ENCODE measurements at places on chromosomes 13 and 19.

- no peak for DNase-seq
Observed at GRCh38 chr19:32647361-32647760, 27.6 kb downstream of the ANKRD27 start.

DNA sequence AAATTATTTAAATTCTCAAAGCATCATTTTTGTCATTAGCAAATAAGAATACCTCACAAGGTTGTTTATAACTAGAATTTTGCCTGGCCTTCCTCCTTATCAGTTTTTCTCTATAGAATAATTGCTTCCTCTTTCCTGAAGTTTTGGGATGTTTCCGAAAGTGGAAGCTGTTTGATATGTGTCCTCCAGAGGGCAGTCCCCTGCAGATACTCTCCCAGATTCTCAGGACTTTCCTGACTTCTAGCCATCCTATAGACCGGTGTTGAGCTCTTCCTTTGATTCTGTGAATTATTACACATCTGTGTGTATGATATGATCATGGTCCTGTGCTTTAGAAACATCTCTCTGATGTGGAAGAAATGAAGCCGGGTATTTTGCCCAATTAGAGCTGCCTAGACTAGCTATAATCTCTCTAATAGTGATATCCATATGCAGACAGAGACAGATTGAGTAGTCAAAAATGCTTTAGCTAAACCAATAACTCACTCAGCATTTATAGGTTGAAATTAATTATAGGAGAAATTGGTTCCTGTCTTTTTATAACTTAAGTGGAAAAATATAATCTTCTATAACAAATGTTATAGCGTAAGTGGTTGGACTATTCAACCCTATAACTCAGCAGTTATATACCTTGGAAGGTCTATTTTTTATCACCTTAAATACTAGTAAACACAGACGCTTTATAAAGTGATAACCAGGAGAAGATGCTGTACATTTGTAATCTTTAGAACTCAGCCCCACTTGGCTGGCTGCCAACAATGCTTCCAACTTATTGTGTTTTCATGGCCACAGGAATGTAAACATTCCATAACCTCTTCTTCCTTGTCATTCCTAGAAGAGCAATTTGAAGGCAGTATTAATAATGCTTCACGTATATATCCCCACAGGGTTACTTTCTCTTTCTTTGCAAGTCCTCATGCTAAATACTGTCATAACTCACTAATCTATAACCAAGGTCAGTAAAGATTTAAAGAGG, 201.0 kb upstream of the RXFP2 start:
- DNase-seq, result no peak

GRCh38 chr13:51034906-51035305, 76.2 kb downstream of the C13orf42 start:
- DNase-seq, result no peak

- no peak for DNase-seq
Observed at GRCh38 chr19:54312436-54313377, at the start of gene LILRA5. TSS of gene LILRA5 (minus strand) at chr19:54313166. CDS start at chr19:54313019, 147 bp downstream.

GRCh38 chr19:49441210-49441959, at the start of gene SLC17A7:
TSS of gene SLC17A7 (minus strand) at chr19:49441527. CDS start at chr19:49441379, 148 bp downstream.
- no peak for DNase-seq

GRCh38 chr19:2726160-2726855, 5.1 kb upstream of the DIRAS1 start:
- DNase-seq, result no peak

GRCh38 chr13:75411924-75412537, 69.9 kb downstream of the TBC1D4 start:
- DNase-seq, result no peak

DNA sequence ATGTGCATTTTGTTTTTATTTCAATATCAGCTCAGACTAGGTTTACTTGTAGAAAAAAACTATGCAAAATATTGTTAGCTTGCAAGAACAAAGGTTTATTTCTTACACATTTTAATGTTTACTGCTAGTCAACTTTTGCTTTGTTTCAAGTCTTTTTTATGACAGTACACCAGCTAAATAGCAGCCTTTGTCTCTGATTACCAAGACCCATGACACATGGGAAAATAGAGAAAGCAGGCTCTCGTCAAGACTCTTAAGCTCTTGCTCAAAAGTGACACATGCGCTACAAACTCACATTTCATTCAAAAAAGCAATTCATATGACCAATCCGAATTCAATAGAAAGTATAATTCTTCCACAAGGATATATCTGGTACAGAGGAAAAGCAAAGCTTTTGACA, 642.3 kb upstream of the SLITRK1 start:
- DNase-seq, result no peak

GRCh38 chr19:4660181-4660791, 9.9 kb downstream of the MYDGF start:
- no peak for DNase-seq

DNA sequence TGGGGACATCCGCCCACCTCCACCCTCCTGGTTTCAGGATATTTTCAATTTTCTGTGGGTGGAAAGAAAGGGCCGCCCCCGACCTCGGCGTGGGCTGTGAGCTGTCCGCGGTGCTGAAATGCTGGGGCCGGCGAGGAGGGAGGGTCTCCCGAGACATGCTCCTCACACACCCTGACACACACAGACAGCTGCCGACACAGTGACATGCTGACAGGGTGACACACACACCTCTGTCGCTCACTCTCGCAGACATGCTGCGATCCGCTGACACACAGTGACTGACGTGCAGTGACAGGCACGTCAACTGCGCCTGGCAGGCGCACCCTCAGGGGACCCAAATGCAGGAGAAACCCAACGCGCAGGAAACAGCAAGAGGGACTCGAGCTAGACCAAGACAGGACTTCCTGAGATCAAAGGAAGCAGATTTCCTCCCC, 25.1 kb upstream of the MEIS3 start:
- DNase-seq, result no peak

GRCh38 chr13:106145997-106146864, 389.2 kb downstream of the EFNB2 start:
- peak; percentile 19 for DNase-seq

- no peak for DNase-seq
Observed at GRCh38 chr13:105918842-105919741, 616.4 kb downstream of the EFNB2 start.

GRCh38 chr19:34994286-34994642, 5.9 kb upstream of the GRAMD1A start:
- DNase-seq, result no peak

GRCh38 chr19:51220996-51221395, 3.9 kb upstream of the CD33 start:
- no peak for DNase-seq

- DNase-seq, result no peak
Observed at GRCh38 chr19:55119053-55119452, 1.6 kb upstream of the PPP1R12C start.

DNA sequence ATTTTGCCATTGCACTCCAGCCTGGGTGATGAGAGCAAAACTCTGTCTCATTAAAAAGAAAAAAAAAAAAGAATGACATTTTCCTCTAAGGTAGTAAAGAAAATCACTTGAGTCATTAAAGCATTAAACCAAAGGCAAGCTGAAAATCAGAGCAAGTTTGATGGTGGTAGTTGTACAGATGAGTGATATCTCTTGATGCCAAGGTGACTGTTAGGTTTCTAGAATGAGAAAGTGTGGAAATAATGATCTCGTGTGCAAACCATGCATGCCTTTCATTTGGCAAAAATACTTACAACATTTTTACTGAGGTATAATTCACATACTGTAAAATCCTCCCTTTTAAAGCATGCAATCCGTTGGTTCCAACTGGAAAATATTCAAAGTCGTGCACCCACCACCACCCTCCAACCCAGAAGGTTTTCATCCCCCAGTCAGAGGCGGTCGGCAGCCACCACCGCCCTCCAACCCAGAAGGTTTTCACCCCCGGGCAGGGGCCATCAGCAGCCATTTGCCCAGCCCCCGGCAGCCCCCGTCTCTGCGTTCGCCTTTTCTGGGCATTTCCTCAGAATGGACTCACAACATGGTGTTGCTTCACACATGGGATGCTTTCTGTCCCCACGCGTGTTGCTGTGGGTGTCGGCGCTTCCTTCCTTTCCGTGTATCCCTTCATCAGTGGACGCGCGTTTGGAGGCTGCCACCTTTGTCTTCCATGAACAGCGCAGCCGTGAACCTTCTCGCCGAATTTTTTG, 90.2 kb downstream of the ATP11A start:
- no peak for DNase-seq

- DNase-seq, result no peak
Observed at GRCh38 chr19:42568006-42568405, 26.7 kb downstream of the CEACAM8 start.

GRCh38 chr13:63551731-63552130, 2136.1 kb upstream of the PCDH20 start:
- no peak for DNase-seq

DNA sequence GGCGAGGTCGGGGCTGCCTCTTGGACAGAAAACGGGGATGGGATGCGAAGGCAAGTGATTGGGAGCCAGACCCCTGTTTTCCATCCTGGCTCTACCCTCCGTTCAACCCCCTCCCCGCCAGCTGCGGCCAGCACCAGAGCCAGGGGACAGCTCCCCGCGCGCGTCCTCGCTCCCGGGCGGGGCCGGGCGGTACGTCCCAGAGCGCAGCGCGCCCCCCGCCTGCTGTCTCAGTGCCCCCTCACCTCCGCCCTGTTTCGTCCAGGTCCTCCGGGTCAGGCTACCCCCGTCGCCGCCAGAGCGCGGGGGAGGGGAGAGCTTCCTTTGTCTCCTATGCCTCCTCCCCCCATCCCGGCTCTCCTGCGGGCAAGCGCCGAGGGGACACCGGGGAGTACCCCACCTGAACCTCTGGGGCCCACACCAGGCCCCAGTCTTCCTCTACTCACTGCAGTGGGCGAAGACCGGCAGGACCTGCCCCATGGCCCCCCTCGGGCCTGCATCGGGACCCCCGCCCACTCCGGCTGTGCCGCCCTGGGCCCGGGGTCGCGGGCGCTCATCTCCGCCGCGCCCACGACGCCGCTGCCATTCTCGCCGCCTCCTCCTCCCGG, 396 bp downstream of the RTN2 start:
- DNase-seq, result no peak

- no peak for DNase-seq
Observed at GRCh38 chr13:92843549-92843948, 383.1 kb upstream of the GPC6 start.

DNA sequence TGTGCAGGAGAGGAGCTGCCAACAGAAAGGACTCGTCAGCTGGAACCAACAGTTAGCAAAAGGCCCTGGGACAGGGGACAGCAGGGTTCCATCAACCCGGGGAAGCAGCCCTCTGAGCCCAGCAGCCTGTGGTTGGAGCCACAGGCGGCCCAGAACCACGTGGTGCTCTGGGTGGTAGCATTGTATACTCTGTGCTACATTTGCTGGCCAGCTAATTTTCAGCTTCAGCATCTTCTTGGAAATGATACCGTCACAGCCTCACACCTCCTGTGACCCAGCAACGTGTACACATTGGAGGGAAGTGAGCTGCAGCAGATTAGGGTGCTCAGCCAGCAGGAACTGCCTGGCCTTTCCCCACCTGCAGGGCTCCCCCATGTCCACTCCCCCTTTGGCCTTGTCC, 13.1 kb upstream of the MTIF3 start:
- no peak for DNase-seq

GRCh38 chr19:18320865-18321733, 1.8 kb downstream of the LSM4 start:
- DNase-seq, result no peak

Measured in NCI-H510A (cell line).